ENCODE measurements at places on chromosomes 6 and 20.

GRCh38 chr6:166927935-166928643, 28.3 kb downstream of the RNASET2 start:
- DNase-seq = no peak

GRCh38 chr6:40817369-40817768, 221.7 kb downstream of the UNC5CL start:
- no peak for DNase-seq

- no peak for DNase-seq
These were observed 194.5 kb upstream of the THEMIS start for GRCh38 chr6:128095362-128095761.

DNA sequence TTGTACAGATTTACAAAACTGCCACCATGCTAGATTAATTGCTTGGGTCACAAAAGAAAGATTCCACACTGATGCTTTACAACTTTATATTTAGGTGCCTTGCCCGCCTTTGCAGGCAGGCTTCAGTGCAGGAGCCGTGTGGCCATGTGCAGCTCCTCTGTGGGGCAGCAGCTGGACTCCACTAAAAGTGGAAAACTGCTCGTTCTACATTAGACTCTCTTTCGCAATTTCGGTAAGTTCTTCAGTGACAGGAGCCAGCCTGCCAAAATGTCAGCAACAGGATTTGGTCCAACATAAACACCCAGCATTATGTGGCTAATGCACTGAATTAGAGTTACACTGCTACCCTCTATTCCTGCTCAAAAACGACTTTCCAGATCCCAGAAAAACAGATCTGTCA, 174.4 kb upstream of the KCNK16 start:
- DNase-seq = no peak

GRCh38 chr6:148529010-148529409, 186.4 kb downstream of the SASH1 start:
- no peak for DNase-seq

DNA sequence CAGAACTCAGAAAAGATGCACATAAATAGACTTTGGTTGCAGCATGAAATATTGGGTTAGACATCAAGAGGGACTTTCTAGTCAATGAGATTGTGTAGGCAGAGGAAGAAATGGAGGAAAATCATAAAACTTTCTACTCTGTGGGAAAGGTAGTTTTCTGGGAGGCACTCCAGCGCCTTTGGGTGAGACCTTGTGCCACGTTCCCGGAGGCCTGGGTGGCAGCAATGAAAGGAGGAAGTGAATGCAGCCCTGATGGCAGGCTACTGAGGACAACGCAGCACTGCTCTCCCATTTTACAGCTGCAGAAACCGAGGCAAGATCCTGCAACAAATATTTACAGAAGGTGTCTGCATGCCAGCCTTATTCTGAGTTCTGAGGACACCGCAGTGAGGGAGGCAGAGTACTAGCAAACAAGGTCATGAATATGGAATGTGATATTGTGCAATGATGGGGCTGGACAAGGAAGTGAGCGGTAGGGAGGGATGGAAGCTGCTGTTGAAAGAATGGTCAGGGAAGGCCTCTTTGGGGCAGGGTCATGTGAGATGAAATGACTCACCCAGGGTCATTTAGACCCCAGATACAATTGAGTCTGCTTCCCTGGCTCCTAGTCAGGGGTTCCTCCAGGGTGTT, 159.1 kb downstream of the TFAP2C start:
- DNase-seq = no peak

DNA sequence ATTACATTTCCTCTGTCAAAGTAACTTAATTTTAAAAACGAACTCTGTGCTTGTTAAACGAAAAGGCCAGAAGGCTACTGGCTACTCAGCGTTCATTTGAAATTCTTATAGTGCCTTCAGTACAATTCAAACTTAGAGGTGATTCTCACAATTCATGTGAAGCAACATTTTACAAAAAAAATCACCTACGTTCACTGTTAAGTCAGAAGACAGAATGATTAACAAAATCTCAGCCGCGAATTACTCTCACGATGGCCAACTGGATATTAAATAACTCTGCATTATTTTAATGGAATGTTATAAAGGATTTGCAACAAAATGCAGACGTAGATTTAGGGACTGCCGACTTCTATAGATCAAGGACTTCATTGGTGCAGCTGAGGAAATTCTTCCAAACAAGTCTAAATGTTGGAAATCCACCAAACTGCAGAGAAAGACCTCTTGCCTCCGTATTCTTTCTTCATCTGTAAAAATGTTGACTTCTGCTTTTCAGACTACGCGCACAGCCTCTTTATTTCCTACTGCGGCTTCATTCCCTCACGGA, 1.6 kb upstream of the QKI start:
- DNase-seq = no peak

GRCh38 chr6:149336609-149336928, 19.1 kb downstream of the TAB2 start:
- DNase-seq = no peak

DNA sequence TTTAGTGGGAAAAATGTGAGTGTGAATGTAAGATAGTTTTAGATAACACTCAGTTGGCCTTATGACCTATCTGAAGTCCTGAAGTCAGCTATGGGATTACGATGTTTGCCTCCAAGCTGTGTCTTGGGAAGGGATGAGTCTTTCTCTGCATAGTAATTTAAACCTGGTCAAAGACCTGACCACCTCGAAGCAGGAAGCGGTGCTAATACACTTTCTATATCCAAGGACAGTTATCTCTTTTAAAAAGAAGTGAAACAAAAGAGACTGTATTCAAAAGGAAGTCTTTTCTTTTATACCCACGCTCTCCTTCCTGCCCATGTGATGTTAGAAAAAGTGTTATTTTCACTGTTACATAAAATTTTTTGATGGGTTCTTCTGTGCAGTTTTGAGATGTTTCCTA, 94.9 kb downstream of the JARID2 start:
- no peak for DNase-seq

GRCh38 chr20:36070451-36070850, 84.1 kb upstream of the EPB41L1 start:
- DNase-seq = no peak
